ENCODE measurements at places on chromosomes 16 and 17.

DNA sequence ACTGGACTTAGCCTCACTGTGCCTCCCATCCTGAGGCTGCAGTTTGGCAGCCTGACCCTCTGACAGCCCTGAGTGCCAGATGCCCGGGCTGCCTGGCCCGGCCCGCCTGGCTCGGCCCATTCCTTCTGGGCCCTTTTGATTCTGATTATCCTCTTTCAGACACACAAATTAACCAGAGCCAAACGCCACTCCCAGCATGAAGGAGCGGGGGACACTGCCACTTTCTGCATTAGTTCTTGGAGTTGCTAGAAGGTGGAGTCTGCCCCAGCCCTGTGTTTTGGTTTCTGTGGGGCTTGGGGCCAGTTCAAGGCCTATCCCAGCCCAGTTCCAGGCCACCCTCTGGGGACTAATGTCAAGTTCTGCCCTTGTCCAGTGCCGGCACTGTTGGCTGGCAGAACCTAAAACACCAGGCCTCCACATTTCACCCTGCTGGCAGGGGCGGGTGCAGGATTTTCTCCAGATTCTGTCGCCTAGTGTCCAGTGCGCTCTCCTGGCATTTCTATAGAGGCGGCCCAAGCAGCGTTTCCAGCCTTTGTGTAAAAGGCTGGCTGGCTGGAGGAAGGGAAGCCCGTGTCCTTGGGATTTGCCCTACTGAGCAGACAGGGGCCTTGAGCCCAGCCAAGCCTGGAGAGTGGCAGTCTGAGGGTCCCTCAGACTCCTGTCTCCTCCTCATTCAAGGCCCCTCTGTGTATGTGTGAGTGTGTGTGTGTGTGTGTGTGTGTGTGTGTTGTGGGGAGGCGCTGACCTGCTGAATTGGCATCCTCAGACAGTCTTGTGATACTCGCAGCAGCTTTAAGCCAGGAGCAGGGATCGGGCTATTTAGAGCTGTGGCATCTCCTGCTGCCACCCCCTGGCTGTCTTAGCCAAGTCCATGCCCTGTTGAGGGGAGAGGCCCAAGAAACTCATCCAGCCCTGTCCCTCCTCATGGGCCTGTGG is 21.4 kb downstream of the PLCD3 start:
- peak; percentile 44 for DNase-seq

DNA sequence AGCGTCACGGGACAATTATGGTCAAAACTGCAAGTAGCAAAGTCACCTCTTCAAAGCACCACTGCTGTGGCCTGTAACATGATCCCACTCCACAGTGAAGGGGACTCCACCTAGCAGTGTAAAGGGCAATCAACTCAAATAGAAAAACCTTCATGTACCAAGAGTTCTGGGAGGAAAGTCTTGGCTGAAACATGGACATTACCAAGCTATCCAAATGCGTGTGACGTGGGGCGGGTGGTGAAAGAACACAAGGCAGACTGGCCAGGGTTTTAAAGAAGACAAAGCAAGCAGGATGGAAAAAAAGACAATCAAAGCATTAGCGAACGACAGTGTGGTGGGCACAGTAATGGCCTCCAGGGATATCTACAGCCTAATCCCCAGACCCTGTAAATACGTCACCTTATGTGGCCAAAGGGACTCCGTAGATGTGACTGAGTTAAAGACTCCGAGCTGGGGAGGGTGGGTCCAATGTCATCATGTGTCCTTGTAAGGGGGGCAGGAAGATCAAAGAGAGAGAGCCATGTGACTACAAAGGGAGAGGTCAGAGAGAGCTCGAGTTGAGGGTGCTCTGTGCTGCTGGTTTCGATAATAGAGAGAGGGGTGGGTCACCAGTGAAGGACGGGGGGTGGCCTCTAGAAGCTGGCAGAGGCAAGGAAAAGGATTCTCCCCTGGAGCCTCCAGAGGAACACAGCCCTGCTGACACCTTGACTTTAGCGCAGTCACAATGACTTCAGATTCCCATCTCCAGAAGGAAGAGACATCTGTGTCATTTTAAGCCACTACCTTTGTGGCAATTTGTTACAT is 6.0 kb downstream of the HSDL1 start:
- DNase-seq, result peak; percentile 46

DNA sequence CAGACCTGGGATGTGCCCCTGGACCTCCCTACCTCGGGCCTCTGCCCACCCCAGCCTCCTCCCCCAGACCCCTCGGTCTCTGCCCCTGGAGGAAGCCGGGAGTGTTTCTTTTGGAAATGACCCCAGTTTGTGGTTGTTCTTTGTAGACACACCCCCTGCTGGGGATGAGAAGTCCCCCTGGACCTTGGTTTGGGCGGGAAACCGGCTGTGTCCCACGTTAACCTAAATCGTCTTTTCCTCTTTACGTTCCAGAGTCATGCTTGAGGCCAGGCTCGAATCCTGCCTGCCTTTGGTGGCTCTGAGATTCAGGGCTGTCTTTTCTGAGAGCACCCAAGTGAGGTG is 116.6 kb downstream of the METRNL start:
- peak; percentile 66 for DNase-seq

- no peak for DNase-seq
These were observed 73.9 kb upstream of the C16orf82 start for GRCh38 chr16:26992666-26993349.

- DNase-seq, result no peak
These were observed 130.3 kb downstream of the TANGO6 start for GRCh38 chr16:68973611-68974120.

DNA sequence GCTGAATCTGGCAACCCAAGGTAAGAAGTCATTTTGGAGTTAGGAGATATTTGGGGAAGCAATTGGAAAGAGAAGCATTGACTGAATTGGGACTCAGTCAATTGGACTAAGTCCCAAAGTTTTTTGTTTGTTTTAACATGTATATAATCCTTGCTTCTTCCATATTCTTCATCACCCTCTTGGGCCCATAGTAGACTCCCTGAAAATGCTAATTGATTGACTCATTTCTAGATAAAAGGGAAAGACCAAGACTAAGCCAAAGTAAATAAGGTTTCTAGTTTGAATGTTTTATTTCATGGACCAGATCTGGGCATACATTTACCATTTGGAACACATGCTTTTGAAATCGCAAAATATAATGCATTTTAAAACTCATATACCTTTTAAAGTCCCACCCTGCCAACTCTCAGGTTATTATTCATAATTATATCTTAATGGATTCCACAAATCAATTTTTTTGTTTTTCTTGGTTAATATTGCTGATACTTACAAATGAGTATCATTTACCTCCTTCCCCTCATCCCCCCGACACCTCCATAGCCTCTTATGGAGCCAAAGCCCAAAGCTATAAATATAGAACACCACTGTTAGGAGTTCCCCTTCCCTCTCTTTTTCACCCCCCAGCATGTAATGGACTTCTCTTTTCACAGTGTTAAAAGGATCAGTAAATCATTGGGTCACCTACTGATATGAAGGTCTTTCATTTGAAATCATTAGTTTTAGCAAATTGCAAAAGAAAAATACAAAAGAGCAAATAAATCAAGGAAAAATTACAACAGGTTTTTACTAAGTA is 674.0 kb upstream of the SOX9 start:
- DNase-seq, result no peak

DNA sequence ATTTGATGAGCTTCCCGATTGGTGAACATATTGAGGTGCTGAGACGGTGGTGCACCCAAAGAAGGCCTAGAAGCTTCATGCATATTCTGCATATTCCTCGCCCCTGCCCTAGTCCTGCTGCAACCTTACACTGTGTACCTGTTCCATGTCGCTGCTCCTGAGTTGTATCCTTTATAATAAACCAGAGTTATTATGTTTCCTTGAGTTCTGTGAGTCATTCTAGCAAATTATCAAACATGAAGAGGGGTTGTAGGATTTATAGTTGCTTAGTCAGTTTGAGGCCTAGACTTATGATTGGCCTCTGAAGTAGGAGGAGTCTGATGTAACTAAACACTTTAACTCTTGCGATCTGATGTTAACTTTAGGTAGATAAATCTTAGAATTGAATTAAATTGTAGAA is 436.8 kb downstream of the CA10 start:
- DNase-seq, result no peak

DNA sequence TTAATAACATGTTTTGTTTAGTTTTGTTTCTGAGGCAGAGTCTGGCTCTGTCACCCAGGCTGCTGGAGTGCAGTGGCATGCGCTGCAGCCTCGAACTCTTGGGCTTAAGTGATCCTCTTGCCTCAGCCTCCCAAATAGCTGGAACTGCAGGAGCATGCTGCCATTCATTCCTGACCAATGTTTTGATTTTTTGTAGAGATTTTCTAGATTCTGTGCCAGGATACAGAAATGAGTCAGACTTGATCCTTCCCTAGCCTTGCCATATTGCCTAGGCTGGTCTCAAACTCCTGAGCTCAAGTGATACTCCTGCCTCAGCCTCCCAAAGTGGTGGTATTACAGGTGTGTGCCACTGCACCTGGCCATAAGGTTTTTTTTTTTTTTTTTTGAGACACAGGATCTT is 17.7 kb downstream of the TAOK1 start:
- no peak for DNase-seq

- DNase-seq, result no peak
These were observed 98.0 kb downstream of the KPNA2 start for GRCh38 chr17:68133346-68134045.

DNA sequence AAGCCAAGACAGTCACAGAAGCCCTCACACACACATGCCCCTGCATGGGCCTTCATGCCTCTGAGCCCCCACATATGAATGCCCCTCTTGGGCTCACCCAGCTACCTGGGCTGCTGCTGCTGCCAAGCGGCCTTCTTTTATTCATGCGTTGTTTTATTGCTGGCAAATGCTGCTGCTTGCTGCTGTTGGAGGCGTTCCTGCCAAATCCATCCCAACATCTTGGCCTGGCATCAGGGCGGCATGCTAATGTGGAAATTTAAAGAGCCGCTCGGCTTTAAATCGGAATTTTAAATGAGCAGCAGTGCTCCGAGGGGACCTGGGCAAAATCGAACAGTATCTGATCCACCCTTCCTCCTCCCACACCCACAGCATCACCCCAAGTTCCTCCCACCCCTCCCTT is 39.0 kb downstream of the NEUROD2 start:
- DNase-seq, result no peak

- no peak for DNase-seq
These were observed 520.3 kb upstream of the CDH5 start for GRCh38 chr16:65846210-65846602.

- peak; percentile 98 for DNase-seq
These were observed at the start of gene DDX5 for GRCh38 chr17:64506201-64506575. DDX5 (minus strand) TSS chr17:64506289; CDS start chr17:64506119, 170 bp downstream.

GRCh38 chr16:3215601-3216262 is 19.2 kb downstream of the ZNF200 start:
- no peak for DNase-seq

DNA sequence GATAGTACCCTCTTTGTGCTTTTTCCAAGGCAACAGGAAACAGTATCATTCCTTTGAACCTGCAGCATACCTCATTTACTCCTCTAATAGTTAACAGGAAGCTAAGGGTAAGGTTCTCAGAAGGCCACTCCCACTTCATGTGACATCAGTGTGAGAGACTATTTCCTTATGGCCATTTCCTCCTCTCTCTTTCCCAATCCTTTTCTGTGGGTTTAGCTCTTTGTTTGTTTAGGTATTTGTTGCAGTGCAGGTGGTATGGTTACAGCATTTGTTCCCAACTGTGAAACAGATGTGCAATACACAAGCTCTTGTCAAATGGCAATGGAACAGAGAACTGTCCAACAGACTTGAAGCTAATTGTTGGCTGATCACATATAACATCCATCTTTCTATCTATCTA is 14.7 kb downstream of the TMC5 start:
- DNase-seq, result no peak

GRCh38 chr17:34182036-34182803 is 72.9 kb upstream of the CCL2 start:
- DNase-seq, result no peak

DNA sequence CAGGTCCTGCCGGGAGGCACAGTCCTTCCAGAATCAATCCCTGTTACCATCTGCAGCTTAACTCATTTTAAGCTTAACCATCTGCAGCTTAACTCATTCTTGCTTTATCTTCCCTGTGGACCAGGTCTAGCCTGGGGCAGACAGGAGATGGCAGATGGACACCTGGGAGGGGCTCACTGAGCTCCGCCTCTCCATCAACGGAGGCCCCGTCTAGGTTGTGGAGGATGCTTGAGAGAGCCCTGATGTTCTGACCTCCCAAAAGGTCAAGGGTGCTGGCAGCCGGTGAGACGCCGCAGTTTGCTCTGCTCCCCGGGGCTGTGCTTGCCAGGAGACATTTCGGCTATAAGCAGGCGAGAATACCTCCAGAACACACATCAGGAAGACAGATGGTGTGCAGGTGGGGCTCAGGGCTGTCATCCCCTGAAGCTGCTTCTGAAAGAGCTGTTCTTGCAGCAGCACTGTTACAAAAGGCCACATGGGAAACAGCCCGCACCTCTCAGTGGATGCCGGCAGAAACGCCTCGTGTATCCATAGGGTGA is 41.3 kb downstream of the BAIAP2 start:
- no peak for DNase-seq

DNA sequence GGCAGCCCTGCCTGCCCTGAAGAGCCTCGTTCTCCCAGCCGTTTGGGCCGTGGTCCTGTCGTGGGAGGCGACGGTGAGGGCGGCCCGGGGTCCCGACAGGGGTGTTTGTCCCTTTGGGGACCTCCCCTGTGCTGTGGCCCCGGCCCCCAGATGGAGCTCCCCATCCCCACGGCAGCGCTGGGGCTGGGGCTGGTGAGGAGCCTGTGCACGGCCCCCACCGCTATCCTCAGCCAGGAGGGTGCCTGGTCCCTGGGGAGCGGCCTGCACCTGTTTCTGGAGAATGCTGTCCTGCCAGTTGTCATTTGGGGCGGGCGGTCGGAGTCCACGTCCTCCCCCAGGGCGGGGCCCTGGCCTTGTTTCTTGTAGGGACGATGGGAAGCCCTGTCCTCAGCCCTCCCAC is 6.6 kb downstream of the CAPN15 start:
- DNase-seq, result no peak

DNA sequence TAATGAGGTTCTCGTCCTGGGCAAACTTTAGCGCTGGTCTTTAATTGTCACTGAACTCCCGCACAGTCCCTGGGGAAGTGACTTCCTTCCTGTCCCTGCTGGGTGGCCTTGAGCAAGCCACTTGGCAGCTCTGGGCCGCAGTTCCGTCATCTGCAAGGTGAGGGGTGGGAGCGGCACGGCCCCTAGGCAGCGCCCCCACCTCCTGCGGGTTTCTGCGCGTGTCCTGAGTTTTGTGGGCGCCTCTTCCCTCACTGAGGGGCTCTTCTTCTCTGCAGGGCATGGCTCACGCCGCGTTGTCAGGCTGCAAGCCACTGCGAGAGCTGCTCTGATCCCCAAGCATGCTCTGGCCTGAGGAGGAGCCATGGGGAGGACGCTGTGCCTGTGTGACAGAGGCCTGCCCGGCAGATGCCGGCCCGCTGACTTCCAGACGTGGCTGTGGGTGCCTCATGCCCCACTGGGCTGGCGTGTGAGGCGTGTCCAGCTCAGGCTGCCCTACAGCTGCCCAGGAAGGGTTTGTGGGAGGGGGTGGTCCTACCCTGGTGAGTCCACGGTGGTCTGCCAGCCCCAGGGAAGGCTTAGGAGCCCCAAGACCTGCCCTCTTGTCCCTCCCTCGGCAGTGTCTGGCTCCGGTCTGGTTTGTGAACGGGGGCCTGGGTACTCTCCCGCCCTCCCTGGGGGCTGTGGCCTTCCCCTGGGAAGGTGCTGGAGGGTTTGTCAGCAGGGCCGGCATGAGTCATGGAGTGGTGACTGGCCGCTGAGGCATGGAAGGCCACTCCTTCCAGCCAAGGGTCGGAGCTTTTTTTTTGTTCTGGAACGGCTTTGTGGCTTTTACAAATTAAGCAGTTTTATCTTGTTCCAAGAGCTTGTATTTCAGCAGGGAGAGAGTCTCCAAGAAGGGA is 182.0 kb downstream of the SEC14L1 start:
- peak; percentile 98 for DNase-seq

GRCh38 chr17:77884967-77885641 is 73.4 kb upstream of the TNRC6C start:
- DNase-seq, result no peak
